Brain pericyte (primary cell): ENCODE measurements at places on chromosomes 11 and 22.

DNA sequence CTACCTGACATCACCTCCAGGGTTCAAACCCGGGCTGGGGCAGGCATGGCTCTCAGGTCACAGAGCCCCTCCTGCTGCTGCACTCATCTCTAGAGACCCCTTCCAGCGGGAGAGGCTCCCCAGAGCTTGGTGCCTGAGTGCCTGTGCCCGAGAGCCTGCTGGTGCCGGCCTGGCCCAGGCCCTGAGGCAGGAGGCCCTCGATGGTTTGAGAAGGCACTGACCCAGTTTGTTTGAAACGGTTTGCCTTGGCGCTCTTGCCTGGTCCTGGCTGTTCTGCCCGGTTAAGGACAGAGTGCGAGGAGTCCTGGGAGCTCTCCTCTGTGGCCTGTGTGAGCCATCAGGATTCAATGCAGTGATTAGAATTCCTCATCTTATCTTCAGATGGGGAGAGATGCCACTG is 88.9 kb downstream of the TBC1D22A start:
- no peak for DNase-seq

DNA sequence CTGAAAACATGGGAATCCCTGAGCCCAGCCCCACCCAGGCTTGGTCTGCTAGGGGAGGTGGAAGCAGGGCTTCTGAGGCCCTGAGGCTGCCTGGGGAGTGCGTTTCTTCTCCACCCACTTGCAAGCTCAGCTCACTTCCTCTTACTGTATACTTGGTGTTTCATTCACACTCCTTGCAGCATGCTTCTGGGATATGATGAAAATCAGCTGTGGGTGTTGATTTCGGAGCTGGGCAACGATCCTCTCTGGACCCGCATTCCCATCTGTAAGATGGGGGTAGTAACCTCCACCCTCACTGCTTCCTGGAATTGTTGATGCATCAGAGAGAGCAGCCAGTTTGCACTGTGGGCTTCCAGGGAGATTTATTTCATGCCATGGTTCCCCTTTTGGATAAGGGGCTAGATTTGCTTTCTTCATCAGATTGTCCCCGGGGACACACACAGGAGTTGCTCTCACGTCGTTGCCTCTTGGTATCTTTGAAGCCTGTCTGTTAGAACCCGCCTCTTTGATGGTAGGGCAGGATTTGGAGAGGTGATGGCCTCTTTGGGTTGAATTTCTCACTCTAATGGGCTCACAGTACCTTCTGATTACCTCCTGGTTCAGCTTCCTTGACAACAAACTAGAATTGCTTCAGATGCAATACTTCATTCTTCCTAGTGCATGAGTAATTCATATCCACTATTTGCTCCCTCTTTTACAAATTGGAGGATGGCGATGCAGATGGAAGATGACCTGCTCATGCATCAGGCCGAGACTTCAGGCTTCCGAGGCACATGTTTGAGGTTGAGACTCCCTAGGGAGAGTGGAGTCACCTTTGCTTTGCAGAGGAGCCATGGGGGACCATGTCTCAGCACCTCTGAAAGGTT is 40.4 kb downstream of the BCR start:
- DNase-seq = no peak

- DNase-seq = no peak
These were observed 17.4 kb upstream of the CREB3L1 start for GRCh38 chr11:46259971-46260560.

DNA sequence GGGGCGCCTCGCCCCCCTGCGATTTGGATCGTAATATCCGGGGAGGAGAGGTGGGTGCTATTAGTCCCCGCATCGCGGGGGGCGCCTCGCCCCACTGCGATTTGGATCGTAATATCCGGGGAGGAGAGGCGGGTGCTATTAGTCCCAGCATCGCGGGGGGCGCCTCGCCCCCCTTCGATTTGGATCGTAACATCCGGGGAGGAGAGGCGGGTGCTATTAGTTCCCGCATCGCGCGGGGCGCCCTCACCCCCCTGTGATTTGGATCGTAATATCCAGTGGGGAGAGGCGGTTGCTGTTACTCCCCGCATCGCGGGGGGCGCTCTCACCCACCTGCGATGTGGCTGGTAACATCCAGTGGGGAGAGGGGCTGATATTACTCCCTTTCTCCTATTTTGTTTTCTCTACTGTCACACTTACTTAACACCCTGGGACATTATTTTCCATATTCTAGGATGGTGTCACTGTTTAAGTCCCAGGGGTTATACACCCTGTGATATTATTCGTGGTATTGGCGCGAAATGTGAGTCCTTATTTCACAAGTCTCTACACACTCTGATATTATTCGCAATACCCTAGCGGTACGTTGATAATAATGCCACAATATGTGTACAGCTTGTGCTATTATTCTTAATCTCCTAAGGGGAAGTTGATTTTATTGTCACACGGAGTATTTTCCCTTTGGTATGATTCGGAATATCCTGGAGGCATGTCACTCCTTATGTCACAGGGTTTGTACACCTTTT is 57.8 kb upstream of the ALDH3B2 start:
- DNase-seq = no peak

GRCh38 chr11:97908354-97908753 is 1112.4 kb upstream of the CNTN5 start:
- DNase-seq = no peak

- no peak for DNase-seq
These were observed 52.4 kb downstream of the CHRDL2 start for GRCh38 chr11:74678591-74679512.

GRCh38 chr11:131785801-131786200 is 415.4 kb downstream of the NTM start:
- DNase-seq = no peak

GRCh38 chr22:40434106-40434505 is 63.7 kb downstream of the SGSM3 start:
- DNase-seq = no peak

GRCh38 chr11:113805640-113806039 is 26.0 kb downstream of the CLDN25 start:
- DNase-seq = no peak

- DNase-seq = no peak
These were observed 137.2 kb downstream of the COMMD9 start for GRCh38 chr11:36151933-36152580.

DNA sequence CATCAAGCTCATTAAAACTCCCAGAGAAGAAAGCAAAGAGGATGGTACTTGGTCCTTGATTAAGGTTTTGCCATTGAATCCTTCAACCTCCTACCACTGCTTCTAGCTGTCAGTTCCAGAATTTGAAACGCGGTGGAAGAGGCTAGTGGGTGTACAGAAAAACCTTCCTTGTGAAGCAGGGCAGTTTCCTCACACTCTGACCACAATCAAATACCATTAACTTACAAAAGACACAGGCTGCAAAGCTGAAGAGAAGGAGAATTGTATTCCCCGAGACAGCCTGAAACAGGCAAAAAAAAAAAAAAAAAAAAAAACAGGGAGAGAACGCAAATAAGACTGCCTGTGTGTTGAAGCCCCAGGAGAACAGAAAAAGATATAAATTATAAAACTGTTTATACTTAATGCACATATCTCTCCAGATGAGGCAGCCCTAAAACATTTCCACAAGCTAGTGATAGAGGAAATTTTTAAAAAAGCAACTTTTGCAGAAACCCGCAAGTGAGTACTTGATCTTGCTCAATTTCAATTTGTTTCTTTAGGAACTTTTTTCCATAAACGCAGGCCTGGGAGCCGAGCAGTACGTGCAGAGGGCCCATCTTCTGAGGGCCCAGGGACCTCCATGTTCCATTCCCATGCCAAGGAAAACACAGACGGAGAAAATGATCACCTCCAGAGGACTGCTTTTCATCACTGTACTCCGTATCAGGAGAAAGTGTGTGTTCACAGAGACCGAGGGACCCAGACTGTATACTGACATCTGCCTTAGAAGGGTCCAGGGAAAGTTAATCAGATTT is 218.7 kb upstream of the BLID start:
- no peak for DNase-seq

DNA sequence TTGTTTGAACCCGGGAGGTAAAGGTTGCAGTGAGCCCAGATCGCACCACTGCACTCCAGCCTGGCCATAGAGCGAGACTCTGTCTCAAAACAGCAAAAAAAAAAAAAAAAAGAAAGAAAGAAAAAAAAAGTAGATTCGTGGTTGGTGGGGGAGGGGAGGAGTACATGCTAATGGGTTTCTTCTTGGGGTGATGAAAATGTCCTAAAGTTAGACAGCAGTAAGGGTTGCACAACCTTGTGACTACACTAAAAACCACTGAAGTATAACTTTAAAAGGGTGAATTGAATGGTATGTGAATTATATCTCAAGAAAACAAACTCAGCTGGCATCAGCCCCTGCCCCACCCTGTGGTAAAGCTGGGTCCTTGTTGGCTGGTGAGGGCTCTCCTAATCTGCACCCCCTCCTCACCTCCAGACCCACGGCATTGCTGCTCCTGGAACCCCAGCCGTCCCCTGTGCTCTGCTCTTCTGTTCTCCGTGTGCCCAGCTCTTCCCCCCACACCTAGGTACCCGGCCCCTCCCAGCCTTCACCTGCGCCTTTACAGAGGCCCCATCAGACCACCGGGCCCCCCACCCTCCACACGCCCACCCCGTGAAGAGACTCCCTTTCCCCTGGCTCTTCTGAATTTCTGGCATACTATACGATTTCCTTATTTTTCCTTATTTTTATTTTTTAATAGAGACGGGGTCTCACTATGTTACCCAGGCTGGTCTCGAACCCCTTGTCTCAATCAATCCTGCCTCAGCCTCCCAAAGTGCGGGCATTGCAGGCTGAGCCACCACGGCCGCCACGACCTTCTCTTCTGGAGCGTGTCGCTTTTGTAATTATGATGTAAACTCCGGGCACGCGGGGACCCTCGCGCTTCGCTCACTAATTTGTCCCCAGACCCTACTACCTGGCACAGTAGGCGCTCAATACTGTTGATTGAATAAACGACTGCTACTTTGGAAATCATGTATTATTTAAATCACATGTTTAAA is 924 bp upstream of the FADD start:
- DNase-seq = no peak

GRCh38 chr22:44129619-44129976 is 51.1 kb upstream of the PARVG start:
- DNase-seq = no peak

DNA sequence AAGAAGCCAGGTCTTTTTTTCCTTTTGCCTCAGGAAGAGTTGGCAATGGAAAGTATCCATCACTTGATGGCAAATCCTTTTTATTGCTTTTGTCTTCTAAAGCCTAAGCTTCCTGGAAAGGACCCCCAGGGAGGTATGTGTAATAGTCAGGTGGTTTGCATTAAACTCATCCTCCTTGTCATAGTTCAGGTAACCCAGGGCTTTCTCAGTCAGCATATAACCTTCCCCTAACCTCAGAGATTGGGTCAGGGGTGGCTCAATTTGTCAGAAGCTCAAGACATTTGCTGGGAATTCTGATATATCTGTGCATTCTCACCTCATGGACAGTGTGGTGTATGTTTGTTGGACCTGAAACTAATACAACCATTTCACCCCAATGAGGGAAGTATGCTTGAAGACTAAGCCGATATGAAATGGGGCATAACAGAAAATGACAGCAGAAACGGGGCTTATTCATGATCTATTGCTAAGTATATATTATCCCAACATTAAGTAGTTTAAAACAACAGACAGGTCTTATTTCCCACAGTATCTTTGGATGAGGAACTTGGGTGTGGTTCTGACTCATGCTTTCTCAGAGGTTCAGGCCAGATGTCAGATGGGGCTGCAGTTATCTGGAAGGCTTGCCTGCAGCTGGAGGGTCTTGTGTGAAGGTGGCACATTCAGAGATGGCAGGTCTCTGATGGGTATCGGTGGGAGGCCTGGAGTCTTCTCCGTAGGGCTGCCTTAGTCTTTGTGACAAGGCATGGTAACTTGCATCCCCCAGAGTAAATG is 135.8 kb upstream of the SPON1 start:
- DNase-seq = no peak

DNA sequence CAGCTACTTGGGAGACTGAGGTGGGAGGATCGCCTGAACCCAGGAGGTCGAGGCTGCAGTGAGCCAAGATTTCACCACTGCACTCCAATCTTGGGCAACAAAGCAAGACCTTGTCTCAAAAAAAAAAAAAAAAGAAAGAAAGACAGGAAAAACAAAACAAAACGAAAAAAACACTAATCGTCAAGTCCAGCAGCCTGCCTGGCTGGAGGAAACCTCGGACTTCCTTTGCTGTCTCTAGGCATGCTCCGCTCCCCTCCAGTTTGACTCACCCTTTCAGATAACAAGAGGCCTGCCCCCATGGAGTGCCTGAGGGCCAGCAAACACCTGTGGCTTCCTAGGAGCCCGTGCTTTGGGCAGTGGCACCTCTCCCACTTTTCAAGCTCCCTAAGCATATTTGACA is 28.8 kb upstream of the CHKA start:
- no peak for DNase-seq

- DNase-seq = no peak
These were observed 20.2 kb upstream of the CTSD start for GRCh38 chr11:1783725-1784529.

DNA sequence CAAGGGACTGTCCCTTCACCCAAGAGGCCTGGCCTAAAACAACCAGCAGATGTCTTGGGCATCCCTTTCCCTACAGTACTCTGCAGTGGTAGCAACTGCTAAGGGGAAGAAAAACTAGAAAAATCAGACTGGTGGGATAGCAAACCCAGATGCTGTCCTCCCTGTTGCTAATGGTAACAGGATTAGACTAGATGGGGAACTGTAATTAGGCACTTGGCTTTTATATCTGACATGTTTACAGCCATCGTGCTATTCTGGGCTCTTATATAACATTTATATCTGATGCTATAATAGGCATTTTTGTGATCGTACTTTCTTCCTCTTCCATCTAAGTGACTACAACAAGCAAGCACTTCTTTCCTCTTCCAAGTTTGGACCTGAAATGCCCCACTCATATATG is 316.7 kb downstream of the DLG2 start:
- DNase-seq = no peak

DNA sequence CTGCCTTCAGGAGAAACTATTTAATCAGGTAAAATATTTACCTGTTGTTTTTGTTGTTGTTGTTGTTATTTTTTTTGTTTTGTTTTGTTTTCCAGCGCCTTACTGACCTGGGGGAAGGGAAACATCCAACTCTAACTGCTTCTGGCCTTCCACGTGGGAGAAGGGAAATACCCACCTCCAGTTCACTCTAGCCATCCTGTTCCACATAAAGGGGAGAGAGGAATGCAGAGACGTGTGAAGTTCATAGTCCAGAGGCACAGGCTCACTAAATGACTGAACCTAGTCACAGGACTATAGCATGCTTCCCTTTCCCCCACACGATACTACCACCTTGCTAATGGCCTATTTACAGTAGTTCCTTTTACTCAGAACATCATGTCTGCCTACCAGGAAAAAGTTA is 72.4 kb upstream of the VSTM5 start:
- DNase-seq = no peak

DNA sequence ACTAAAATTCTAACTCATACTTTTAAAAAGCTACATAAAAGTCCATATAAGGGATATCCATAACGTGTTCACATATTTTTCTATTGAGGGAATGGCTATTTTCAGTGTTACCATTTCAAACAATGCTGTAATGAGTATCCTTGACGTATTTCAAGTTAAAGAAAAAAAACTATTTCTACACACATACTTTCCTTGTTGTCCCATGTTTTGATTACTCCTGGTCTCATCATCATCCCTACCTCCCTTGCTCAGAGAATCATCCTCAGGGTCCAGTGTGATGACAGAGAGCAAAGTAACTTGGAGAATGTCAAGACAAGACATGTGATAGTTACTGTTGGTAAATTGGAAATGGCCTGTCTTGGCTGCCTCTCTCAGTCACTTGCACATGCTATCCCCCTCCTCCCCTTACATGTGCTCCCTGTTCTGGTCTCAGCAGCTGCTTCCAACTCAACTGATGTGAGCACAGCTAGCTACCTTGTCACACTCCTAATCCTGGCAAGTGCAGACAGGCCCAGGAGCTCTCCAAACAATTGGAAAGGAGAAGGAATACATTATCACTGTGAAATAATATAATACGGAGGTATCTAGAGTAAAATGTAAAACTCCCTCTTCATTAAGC is 21.8 kb downstream of the NUMA1 start:
- no peak for DNase-seq
